Stromal cell of bone marrow (primary cell): ENCODE measurements at places on chromosomes 2 and 18.
A peak's percentile ranks its signal among the peaks of the same experiment; 100 is the strongest.

DNA sequence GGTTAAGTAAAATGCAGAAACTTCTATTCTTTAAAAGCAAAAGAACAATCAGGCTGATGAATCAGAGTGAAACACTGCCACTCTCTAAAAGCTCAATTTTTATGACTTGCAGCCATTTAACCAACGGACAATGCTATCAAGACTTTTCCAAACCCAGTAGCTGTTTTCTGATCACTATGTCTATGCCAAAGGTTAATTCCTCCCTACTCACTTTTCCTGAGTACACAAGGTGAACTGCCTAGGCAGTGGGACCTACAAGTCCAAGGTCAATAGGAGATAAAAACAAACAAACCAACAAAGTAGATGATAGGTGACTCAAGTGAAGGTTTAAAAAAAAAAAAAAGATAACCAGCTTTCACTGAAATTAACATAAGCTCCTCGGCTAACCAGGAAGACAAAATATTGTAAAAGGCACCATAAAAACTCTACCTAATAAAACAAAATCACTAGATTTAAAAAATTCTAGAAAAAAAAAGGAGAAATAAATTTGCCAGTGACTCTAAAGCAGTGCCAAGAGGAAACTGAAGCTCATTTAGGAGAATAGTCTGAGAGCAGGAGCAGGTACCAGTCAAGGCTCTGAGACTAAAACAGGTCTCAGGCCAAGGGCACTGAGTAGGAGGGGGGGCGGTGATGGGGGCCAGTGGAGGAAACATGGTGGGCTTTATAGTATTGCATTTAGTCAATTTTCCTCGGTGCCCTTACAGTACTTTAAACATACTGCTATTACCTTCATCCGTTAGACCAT lies 134.1 kb upstream of the DLGAP1 start:
- DNase-seq = no peak

DNA sequence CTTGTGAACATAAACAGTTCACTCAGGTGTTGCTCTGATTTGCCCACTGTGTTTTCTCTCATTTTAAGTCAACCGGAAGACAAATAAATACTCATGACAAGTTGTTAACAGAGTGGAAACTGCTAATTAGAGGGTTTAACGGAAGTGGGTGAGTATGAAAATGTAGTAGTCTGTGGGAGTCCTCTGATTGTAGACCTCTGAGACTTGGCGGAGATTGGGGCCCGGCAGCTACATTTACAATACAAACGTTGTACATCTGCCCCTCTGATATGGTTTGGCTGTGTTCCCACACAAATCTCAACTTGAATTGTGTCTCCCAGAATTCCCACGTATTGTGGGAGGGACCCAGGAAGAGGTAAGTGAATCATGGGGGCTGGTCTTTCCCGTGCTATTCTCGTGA lies 107.3 kb upstream of the FAM98A start:
- no peak for DNase-seq

- peak; percentile 73 for DNase-seq
These were observed 38.5 kb downstream of the PSMG2 start for GRCh38 chr18:12741351-12741750.

- DNase-seq = peak; percentile 22
These were observed 27.4 kb upstream of the SPR start for GRCh38 chr2:72859831-72860262.

DNA sequence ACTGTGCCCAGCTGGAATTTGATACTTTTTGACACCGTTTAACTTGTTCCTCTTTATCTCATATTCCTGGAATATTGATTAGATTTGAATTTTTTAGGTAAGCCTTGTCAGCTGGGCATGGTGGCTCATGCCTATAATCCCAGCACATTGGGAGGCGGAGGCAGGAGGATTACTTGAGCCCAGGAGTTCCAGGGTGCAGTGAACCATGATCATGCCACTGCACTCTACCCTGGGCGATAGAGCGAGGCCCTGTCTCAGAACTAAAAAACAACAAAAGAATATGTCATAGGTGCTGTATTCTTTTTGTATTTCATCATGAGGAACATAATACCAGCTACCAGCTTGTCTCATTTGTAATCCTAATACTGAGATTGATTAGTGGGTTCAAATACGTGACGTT lies 90.3 kb downstream of the ZNF532 start:
- no peak for DNase-seq

DNA sequence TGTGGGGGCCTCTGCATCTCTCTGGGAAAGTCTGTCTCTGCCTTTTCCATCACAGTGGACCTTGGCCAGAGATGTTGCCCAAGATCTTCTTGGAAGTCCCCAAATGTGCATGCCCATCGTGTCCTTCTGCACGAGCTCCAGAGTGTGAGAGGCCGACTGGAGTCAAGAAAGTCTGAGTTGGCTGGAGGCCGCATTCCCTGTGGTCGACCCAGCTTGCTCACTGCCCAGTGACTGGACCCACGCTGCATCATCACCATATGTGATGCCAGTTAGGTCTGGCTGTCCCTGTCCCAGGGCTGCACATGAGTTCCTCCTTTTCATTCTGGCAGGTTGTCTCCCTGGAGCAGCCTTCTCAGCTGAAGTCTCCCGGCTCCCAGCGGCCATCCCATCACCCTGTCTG lies 93.8 kb downstream of the ARL4C start:
- DNase-seq = peak; percentile 88

GRCh38 chr2:45269149-45269793 lies 260.0 kb upstream of the SIX2 start:
- no peak for DNase-seq

DNA sequence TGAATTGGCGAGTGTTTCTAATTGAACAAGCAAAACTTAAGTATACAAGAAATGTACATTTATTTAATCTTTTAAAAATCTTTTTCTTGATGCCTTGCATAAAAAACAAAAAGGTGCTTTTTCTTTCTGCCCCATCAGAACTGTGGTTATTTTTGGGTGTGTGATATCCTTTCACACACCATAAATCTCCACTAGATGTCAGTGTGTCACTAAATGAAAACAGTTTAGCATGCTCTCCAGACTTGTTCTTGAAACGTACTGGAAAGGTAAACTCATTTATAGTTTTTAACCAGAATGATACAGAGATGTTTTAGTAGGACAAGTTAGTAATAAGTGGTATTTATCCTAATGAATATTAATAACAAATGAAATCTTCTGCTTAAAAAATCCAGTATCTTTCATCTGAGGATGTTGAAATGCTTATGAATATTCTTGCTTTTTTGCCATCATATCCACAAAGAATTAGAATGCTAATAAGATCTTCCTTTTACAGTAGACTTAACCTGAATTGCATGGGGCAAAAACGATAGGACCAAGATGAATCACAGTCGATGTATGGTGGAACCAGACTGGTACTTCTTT lies 96.8 kb downstream of the UBE2E3 start:
- peak; percentile 42 for DNase-seq

- DNase-seq = peak; percentile 9
These were observed 134.8 kb upstream of the DOCK10 start for GRCh38 chr2:225177098-225177497.

- DNase-seq = no peak
These were observed 35.4 kb upstream of the ITGAV start for GRCh38 chr2:186554429-186554828.

DNA sequence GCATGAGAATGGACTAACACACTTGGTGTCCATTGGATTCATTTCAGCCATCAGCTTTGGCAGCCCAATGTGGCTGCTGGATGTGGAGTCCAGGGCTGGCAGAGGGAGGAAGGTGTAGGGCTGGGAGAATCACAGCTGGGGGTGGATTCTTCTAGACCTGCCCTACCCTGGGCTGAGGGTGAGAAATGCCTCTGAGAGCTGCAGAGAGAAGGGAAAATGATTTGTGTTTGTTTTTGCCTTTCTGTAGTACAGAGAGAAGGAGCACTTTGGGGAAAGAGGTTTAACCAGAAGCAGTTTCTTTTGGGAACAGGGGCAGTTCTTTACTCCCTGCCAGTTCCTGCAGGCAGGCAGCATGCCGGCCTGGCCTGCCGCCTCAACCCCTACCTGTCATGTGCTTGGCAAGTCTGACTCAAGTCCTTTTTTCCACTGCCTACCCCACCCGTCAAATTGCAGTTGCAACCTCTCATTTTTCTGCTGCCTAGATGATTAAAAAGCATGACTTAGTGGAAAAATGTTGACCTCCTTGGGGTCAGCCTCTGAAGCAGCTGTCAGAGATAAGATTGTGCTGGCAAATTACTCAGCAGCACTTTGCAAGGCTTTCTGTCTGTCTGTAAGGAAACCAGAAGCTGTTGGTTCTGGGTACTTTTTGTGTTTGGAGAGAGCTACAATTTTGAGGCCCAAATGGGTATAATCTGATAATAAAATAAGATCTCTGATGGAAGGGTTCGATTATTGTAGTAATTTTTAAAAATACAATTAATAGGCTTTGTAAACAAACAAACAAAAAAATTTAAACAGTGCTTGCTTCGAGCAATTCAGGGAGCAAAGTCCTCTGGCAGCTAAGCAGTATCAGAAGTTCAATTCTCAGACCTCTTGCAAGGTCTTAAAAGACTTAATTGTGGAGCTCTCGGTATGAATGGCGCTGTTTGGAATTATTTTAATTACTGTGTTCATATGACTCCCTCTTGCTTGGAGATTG lies 21.7 kb downstream of the LBH start:
- peak; percentile 86 for DNase-seq

DNA sequence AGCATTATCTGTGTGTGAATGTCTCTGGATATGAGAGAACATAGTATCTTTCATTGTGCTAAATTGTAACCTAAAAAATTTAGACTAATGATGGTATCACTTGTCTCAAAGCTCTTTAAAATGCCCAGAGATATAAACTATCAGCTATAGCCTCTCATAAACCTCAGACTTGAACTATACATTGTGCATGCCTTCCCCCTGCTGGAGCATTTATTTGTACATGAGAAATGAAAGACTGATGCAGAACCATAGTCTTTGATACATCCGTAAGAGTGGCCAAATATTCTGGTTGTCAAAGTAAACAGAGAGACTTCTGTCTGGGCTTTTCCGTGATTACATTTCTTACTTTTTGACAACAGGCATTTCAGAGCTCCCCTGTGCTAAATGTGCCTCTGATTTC lies 71.9 kb upstream of the CCDC68 start:
- DNase-seq = no peak

DNA sequence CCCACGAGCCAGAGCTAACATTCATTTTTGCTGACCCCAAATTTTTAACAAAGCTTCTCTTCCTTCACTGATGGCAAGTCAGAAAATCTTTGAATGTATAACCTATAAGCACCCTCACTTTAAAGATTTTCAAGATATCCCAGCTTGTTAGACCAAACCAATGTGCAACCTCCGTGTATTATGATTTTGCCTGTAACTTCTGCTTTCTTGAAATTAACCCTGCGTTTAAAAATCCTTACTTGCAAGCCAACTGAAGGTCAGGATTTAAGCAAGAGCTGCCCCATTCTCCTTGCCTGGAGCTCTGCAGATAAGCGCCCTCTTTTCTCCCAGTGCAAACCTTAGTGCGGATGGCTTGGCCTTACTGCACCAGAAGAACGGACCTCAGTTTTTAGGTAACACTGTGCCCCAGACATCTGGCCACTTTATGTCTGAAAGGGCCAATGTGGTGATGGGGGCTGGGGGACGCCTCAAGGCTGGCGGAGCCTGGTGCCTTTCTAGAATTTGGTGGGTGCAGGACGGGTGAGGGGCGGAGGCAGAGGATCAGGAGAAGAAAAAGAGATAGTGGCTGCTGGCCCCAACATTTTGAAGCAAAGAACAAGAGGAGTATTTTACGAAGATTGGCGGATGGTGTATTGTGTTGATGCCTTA lies 805 bp upstream of the TNFRSF11A start:
- DNase-seq = no peak

DNA sequence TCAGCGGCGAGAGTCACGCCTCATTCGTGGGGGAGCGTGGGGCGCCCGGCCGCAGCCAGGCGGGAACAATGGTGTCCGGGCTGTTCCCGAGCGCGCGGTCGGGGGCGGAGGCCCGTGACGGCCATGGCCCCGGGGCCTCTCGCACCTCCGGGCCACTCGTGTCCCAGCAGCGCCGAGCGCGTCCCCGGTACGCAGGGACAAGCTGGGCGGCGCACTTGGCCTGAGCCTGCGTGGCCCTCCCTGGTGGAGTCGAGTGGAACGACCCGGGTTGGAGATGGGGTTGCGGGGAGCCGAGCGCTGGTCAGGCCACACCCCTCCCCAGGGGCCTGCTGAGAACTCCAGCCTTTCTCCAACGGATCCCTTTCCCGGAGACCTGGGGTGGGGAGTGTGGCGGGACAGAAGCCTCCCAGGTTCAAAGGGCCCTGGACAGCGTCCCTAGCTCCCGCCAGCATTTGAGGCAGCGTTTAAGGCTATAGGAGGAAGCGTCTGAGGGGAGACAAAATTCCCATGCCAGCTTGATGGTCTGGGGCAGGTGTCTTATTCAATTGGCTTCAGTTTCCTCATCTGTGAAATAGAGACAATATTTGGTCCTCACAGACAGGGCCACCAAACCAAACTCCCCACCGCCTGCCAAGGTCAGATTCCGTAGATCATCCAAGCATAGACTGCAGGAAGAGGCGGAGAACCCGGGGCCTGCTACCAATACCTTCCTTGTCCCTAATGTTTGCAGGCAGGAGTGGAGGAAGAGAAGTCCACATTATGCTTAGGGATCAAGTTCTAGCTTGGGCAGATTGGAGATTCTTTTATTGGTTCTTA lies 553 bp downstream of the CNDP2 start:
- peak; percentile 31 for DNase-seq

- no peak for DNase-seq
These were observed 74.7 kb downstream of the EXOC6B start for GRCh38 chr2:72750977-72751639.
